Stimulated activated CD8-positive, alpha-beta memory T cell treated with anti-CD3 and anti-CD28 coated beads, Interleukin-15, amount 100 ng/mL, for 48 hours (primary cell): ENCODE measurements at places on chromosomes 5 and 9.
A peak's percentile ranks its signal among the peaks of the same experiment; 100 is the strongest.

DNA sequence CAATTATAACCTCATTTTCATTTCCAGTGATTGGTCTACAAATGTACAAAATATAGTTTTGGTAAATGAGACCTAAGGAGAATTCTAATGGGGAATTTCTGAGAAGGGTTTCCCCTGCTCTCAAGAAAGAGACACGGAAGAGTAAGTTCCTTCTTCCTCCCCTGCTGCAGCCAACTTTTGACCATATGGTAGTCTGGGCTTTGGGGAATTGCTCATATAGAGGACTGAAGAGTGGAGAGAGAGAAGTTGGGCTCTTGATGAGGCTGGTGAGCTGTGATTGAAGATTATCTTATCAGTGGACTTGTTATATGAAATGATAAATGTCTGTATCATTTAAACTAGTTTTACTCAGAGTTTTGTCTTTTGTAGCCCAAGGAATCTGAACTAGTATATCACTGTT lies 4.3 kb upstream of the LNPEP start:
- DNase-seq, result no peak

DNA sequence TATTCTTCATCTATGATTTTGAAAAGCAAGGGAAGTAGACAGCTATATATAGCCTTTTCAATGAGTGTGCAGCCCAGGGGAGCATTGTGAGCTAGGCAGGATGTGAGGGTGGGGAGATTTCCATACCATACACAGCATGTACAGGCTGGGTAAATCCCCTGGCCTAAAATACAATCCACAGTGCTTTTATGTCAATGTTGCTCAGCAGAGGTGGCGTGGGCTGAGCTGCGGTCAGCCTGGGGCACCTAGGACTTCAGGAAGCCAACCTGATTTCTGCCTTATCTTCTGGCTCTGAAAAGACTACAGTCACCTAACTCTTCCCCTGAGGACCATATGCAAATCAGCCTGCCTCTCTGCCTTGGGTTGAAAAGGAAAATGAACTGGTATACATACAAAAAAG lies 6.3 kb upstream of the GARIN3 start:
- DNase-seq, result peak; percentile 87

- DNase-seq, result no peak
Measured at GRCh38 chr9:72592502-72593403, 71.3 kb downstream of the TMC1 start.

DNA sequence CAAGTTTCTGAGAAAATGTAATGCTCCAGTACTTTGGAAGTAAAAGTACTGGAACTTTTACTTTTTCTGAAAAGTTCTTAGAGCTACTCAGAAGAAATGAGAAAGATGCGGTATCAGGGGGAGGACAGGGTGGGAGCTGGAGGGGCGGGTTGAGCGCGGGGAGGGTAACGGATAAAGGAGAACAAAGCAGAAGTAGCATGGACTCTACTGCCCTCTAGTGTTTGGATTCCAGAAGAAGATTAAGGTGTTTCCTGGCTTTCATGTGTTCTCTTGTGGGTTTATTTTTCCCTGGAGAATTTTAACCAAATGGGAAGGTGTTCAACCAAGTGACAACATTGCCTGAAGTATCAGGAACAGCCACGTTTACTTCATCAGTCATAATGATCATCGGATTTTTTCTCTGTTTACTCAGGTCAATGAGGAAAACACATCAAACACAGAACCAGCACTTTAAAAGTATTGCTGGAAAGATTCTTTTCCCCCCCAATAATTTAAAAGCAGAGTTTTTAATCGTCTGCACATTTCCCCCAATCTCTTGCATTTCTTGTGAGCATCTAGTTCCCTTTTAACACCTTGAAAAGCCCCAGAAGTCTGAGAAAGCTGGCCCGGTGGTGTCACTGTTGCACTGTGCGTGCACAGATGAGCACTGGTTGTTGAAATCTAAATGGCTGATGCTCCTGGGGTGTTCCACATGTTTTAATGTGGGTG lies 190.6 kb downstream of the MPDZ start:
- DNase-seq, result no peak
